ENCODE measurements at places on chromosomes 11 and 22.

DNA sequence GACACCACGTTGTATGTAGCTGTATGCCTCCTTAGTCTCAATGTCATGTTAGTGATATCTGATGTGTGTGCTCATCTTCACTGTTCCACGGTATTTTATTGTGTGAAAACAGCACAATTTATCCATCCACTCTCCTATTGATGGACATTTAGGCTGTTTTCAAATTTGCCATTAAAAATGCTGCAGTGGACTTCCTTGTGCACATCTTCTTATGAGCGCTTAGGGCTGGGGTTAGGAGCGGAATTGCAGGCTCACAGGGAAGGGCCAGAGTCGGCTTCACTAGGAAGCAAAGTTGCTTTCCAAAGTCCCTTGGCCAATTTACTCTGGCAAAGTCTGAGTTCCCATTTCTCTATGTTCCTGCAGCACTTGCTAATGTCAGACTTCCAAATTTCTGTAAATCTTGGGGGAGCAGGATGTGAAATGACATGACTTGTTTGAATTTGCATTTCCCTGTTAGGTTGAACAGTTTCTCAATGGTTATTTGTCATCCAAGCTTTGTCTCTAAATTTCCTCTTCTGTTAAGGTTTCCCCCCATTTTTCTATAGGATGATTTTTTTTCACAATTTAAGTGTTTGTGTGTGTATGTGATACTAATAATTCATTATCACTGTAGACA, 75.4 kb downstream of the MYEOV start:
- no peak for DNase-seq

DNA sequence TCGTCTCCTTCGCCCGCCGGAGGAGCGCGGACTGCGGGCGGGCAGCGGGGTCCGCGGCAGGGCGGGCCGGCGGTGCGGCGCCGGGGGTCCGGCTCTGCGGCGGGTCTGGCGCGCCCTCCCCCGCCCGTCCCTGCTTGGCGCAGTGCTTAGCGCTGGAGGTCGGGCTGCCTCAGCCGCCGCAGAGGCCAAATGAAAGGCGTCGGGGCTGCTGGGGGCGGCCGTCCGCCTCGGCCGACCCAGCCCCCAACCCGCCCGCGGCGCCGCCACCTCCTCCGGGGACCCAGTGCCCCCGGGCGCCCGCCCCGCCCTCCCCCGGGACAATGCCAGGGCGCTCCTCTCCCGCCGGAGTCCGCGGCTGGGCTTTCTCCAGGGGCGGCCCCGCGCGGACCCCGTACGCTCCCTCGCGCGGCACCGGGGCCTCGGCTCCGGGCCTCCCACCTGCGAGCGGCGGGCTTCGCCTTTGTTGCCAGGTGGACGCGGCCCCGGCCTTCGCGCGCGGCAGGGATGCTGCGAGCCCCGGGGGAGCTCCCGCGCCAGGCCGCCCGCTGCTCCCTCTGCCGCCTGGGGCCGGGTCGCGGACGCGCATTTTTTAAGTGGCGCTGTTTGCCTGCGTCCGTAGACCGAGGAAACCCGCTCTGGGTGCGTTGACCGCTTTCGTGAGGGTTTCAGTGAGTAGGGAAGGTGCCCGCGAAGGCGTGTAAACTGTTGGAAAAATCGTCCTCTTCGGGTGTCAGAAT, 583 bp downstream of the APLP2 start:
- DNase-seq, result no peak

GRCh38 chr22:41780746-41781505, 19.6 kb upstream of the CCDC134 start:
- no peak for DNase-seq

DNA sequence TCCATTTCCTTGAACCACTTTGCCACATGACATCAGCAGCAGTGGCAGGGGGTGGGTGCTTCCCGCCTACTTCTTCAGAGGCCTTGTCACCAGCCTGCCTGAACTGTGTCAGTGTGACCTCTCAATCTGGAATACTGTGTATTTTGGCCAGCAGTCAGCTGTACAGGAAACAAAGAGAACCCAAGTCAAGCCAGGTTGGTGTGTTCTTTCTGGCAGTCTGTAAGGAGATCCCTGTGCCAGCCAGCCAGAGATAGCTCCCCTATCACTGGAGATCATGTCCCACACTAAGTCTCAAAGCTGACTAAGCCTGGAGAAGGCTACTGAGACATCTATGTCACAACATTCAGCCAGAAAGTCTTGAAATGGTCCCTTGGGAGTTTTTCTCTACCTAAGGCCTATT, 142.1 kb downstream of the TRPC6 start:
- DNase-seq, result no peak

DNA sequence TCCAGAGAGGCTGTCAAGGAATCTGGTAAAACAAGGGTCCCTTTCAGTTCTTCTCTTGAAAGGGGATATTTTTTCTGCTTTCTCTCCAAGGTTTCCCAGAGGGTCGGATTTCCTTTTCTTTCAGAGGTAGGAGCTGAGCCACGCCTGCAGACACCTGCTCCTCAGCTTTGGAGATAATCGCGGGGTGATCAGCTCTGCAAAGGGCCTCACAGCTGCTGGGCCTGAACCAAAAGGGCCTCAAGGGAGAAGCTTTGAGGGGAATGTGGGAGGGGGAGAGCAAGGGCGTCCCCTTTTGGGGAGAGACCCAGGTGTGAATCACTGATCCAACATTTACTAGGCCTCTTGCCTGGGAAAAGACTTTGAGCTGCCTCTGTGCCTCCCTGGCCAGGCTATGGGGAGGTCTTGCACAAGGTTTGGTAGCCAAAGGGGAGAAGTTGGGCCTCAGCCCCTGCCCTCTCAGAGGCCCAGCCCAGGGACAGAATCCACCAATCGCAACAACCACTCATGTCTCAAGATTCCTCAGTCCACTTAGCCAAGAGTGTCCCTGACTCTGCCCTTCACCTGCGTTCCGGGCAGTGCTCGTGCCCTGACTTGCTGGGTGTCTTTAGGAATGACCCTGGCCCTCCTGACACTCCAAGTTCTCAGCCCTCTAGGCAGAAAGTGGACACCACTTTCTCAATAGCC, 14.0 kb upstream of the TP53I11 start:
- no peak for DNase-seq

- no peak for DNase-seq
These were observed 327.0 kb upstream of the CCDC90B start for GRCh38 chr11:83612891-83613766.

- no peak for DNase-seq
These were observed 2.8 kb upstream of the ROBO4 start for GRCh38 chr11:124900464-124900863.

DNA sequence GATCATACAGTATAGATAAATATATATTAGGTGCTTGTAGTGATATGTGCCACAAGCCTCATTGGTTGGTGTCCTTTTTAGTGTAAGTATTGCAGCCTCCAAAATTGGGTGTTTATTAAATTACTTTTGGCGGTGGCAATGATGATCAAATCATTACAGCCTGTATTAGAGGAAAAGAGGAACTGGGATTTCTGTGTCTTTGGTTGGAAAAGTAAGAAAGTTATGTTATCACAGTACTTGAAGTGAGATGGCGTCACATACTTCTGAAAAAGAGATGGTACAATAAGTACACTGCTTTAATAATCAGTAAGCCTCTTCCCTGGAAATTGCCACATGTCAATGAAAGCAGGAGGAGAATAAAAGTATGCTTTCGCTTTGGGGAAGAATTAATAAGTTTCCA, 523 bp upstream of the MPZL3 start:
- DNase-seq, result no peak

DNA sequence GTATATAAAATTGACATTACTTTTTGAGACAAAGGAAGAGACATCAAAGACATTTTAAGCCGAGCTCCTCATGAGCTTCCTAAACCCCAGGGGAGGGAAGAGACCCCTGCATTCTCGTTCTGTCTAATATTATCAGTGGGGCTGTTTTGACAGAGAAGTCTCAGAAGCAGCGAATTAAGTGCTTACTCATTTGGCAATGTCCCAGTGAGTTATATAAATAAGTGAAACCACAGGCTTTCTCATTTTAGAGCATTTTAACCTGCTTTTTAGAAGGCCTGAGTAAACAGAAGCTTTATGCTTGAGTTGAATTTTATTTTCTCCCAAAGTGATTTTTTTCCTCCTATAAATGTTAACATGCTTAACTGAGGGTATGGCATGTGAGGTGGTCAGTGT, 23.2 kb upstream of the C1QTNF4 start:
- DNase-seq, result no peak

GRCh38 chr11:28833169-28833568, 725.0 kb downstream of the METTL15 start:
- no peak for DNase-seq

Measured in DMS 273 treated with DMSO at 0.1 percent for 48 hours (cell line).